Left forelimb (tissue), 1 donor: ENCODE measurements at places on chromosomes 2 and 18.

DNA sequence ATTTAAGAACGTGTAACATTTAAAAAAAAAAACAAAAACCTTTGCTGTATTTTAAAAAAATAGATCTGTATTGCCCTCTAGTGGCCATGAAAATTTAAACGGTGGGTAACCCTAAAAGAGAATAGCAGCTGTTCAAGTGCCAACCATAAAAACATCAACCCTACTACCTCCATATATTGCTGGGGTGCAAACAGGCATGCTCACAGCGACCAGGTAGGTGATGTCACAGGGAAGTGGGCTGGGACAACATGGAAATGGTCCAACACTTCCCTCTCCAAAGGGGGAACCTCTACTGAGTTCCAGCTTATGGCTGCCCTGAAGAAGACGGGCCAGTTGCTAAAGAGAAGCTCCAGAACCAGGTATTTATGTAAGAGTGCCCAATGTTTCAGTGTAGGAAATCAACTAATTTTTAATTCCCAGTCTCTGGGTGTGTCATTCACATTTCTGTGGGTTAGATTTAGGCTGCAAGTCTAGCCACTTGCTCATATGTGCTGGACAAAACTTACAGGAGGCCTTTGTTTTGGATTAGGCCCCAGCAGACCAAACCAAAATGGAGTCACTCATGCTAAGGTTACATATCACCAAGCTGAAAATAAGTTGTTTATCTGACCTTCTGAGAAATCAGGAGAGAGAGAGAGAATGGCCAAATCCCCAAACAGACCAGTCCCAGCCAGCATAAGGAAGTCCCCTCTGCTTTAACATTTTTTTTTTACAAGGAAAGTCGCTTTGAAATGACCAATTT, 54.5 kb downstream of the SKA1 start:
- no peak for DNase-seq

GRCh38 chr2:134020608-134021007, 233.3 kb upstream of the MGAT5 start:
- no peak for DNase-seq

DNA sequence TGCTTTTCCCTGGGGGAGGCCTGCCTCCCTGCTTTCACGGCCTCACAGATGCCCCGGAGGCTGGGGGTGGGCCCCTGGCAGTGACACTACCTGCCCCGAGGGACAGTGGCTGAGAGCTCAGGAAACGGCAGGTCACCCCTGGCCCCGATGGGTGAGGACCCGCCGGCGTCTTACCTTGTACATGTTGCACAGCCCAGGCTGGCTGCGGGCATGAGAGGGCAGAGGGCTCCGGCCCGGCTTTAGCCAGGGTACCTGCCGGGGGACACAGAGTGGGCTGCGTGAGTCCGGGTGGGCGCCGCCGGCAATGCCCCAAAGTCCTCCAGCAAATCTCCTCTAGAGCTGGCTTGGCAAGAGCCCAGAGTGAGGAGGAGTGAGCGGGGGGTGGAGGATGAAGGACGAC, 122.9 kb downstream of the MBP start:
- DNase-seq, result no peak

- DNase-seq, result no peak
These were observed 113.0 kb upstream of the SLC1A4 start for GRCh38 chr2:64876137-64876647.

DNA sequence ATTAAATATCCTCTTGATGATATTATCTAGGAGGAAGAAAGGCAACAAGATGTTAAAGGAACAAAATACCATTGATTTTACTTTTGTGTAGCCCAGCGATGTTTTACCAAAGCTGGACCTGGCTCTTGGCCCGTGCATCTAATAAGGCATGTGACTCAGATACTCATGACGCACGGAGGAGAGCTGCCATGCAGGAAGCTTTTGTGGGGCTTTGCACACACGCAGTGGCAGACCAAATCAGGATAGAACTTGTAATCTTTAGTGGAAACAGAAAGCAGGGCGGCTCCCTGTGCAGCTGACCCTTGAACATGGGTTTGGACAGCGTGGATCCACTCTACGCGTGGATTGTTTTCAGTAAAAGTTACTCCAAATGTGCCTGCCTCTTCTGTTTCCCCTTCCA, 190.0 kb downstream of the NAPG start:
- DNase-seq, result no peak

DNA sequence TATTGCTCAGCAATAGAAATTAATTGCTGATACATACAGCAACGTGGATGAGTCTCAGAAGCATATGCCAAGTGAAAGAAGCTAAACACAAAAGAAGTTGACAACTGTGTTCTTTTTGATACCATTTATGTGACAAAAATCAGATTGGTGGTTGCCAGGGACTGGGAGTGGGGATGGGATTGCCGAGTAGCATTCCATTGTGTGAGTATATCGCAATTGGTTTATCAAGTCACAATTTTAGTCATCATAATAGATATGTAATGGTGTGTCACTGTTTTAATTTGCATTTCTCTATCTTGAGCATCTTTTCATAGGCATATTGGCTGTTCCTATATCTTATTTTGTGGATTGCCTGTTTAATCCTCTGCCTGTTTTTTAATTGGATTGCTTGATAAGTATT, 20.9 kb downstream of the STRADB start:
- no peak for DNase-seq

DNA sequence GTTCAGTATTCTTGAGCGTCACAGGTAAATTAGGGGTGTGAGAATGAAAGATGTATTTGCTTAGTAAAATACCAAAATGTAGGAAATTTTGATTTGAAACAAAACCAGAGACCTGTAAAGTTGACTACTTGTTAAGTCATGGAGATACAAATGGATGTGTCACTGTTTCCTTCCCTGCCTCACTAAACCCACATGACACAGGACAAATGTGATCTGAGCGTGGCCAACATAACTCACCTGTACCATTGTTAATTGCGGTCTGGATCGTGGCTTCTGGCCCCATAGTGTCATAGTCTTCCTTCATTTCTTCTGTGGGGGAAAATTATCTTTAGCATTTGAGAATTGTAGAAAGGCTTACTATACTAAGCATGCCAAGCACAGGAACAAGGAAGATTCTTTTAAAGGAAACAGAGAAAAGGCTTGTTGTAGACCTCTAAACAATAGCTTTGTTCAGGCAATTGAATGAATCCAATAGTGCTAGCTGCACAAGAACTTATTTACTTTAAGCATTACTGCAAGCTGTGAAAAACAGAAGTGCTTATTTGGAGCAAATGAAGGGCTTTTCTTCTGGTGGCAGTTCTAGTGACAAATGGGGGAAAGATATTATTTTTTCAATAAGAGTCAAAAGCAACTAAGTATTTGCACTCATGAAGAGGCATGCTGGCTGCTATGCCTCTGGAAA, 95.2 kb downstream of the ZEB2 start:
- DNase-seq, result no peak

DNA sequence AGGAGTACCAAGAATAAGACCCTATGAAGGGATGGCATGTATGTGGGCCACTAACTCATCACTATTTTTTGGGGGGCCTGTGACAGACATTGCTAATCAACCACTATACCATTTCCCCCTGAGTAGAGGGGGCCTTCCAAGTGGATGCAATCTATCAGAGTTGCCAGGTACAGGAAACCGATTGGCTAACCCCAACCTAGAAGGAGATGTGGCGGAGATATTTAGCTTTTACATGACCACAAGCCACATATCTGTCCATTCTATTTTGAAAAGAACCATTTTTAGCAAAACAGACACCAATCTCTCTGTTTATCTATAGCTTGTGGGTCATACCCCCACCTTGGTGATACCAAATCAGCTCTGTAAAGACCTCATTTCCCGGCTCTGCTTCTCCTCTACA, 51.0 kb downstream of the PAX8 start:
- DNase-seq, result no peak

- DNase-seq, result no peak
These were observed 59.6 kb downstream of the TRPM8 start for GRCh38 chr2:233976690-233977294.

GRCh38 chr2:166665991-166666940, 172.2 kb upstream of the SCN7A start:
- no peak for DNase-seq

- no peak for DNase-seq
These were observed 708 bp upstream of the RPIA start for GRCh38 chr2:88690591-88691338.

- no peak for DNase-seq
These were observed 11.9 kb upstream of the AMMECR1L start for GRCh38 chr2:127897531-127898211.

GRCh38 chr18:35157181-35157580, 83.7 kb upstream of the ZNF397 start:
- no peak for DNase-seq
